ENCODE measurements at places on chromosomes 1 and 21.

- no peak for DNase-seq
These were observed 72.7 kb downstream of the FBXO2 start for GRCh38 chr1:11581445-11581991.

DNA sequence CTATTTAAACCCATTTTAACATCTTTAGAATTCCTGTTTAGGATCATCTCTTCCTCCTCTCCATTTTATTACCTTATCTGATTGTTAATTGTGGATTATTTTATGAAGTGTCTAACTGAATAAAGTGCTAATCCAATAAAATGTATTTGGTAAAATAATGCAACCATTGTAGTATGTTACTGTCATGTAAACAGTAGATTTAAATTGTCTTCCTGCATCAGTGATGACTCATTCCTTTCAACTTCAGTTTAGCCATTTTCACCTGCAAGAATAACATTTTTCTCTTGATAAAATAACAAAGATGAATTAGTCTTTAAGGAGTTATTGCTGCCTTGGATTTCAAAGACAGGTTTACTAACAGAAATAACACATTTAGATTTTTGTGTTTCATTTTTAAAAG lies 5.4 kb downstream of the PPP2R5A start:
- DNase-seq, result no peak

DNA sequence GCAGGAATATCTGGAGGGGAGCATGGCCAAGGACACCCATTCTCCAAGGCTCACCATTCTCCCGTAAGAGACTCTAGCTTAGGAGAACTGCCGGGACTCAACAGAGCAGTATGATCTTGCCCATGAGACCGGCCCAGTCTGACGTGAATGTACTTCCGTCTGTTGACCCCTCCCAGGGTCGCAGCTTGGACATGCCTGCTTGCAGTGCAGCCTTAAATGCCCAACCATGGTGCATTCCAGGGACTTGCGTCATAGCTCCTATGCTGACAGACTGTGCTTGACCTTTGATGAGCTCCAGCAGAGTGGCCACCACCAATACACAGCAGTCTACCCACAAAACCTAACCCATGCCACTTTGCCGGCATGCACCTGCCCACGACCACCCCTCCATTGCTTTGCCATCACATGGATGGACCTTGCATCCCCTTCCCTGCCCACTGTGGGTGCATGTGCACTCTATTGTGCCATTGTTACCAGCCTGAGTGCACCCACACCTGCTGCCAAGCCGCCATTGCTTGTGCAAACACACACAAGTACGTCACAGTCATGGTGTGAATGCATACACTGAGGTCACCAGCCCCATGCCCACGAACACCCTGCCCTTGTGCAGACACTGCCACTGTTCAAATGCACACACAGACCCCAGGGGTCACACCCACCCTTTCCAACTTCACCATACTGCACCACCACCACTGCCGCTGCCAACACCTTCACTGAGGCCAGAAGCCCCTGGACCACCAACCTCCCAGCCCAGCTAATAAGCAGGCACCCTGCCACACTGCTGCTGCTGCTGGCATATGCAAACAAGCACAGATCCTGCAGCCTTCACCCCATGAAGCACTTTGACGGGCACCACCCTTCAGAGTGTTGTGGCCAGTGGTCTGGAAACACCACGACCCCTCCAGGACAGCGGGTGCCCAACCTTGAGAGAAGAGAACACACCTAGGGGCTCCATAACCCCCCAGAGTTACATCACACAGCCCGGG lies 1141.3 kb downstream of the BRINP3 start:
- DNase-seq, result no peak

GRCh38 chr1:157803851-157804250 lies 16.1 kb downstream of the FCRL1 start:
- DNase-seq, result no peak

- DNase-seq, result no peak
These were observed 41.4 kb downstream of the NOS1AP start for GRCh38 chr1:162110910-162111309.

DNA sequence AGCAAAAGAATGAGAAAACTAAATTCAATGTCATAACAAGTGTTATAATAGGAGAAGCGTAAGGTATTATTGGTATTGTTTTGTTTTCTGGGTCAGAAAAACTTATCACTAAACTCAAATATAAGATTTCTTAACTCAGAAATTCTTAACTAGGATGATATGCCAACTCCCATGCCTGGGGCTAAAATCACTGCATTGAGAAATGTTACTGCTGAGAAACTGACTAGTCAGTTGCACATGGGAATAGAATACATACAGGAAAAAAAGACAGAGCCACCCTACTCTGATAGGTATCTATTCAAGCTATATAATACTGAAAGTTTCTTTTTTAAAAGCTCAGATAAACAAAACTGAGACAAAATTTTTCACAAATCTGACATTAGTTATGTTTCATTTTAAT lies 56.3 kb downstream of the PRPF38A start:
- DNase-seq, result no peak

DNA sequence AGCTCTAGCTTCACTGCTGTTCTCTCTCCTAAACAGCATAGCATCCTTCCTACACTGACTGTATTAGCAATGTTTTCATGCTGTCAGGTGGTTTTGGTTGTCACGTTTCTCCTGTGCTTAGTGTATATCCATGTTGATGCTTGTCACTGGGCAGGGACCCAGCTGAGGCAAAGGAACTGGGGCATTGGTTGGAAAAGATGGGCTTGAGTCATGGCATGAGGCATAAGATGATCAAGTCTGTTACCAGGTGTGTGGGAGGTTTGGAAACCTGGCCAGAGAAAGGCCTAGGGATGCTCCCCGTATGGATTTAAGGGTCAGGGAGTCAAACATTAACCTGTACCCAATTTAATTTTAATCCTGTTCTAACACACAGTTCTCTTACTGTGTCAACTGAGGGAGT lies 69.6 kb downstream of the OSBPL9 start:
- no peak for DNase-seq

- DNase-seq, result no peak
These were observed 152.2 kb upstream of the RUNX1 start for GRCh38 chr21:35201288-35201687.

DNA sequence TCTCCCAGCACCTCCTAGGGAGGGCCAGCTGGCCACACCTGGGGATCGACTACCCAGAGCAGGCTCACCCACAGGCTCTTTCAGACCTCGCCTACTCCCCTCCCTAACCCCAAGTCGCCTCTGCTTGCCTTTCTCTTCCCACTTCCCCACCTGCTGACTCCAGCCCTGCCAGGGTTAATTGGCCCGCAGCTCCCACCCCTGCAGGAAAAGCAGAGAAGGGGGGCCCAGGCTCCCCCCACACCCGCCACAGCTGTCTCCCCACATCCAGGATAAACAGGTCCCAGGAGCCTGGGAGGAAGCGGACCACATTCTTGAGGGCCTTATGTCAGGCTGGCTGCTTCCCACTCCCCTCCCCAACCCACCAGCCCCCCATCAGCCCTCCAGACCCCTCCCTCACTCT lies 45.0 kb downstream of the TAS1R2 start:
- no peak for DNase-seq

DNA sequence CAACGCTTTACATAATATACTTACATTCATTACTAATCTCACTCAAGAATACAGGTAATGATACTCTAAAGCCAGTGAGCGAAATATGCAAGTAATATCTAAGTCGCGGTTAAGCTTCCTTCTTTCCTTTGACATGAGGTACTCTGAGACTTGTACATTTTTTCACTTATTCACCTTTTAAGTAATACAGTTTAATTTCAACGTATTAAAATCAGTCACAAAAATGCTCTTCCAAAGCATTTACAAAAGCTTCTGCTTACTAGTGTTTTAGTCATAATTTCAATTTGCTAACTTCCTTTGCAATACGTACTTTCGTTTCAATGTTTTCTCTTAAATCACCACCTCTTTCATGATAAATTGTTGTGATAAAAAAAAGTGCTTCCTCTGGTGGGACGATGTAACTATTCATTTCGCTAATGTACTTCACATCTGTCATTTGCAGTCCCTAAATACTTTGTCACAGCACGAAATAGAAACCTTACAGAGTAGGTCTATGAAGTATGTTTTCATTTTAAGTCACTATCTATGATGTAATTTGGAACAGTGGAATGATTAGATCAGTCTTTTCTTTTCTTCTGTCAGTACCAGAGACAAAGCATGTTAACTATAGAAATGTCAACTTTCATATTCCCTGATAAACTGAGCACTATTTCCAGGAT lies 34.0 kb upstream of the ADGRL4 start:
- no peak for DNase-seq

DNA sequence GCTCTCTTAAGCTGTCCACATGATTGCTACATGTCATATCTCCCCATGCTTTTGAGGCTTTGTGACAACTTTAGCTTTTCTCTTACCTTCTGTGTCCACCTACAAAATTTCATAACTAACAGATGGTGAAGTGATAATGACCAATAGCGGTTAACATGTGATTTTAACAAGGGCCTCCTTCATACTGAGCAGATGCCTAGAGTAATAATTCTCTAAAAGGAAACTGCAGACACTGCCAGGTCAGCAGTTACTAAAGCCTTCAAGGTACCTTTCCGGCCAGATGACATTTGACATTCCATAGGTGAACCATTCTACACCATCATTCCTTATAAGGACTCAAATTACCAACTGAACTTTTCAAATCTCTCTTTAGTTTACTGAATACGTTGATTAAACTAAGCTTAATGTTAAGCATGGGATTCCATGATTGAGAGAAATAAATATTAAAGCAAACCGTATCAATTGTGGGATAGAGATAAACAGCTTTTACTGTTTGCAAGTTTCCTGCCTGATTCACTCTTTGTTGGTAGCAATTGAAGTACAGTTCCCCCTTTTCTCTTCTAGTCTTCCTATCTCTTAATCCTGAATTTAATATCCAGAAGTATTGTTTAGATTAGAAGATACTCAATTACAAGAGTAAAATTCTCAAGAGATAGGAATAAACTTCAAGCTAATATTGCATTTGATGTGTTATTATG lies 205.1 kb downstream of the PLA2G4A start:
- DNase-seq, result no peak

DNA sequence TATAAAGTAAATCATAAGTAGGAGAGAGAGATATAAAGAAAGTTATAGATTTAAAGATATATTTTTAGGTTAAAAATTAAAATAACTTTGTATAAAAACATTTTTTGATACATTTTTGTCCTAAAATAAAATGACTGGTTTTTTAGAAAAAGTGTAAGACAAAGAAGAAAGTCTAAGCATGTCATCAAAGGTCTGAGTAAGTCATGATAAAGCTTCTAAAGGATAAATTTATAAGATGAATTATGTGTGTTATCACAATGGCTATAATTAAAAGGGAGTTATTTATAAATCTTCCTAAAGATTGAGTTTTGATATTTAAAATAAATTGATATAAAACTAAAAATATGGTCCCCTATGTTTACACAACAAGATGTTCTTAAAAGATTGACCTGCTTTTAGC lies 370.9 kb downstream of the PTPRU start:
- DNase-seq, result no peak

GRCh38 chr1:177021687-177022086 lies 142.8 kb downstream of the ASTN1 start:
- DNase-seq, result no peak

GRCh38 chr1:72006092-72006491 lies 276.2 kb downstream of the NEGR1 start:
- DNase-seq, result no peak

GRCh38 chr1:12475101-12475500 lies 142.9 kb downstream of the DHRS3 start:
- no peak for DNase-seq

DNA sequence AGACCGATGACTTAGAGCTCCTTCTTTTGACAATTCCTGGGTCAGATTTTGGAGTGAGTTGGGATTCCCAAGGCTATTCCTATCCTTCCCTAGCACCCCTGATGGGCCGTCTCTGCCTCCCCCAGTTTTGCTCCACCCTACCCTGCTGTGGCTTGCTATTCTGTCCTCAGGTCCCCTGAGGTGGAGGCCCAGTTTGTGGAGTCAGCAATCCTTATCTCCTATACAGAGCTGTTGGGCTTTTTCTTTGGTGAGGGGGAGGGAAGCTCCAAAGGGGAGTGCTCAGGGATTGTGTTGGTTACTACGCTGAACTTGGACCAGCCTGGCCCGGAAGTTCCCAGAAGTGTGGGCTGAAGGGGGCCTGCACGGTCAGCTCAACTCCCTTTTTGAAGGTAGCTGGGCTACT lies 7.6 kb downstream of the SESN2 start:
- no peak for DNase-seq

GRCh38 chr1:70966018-70966638 lies 81.5 kb downstream of the PTGER3 start:
- no peak for DNase-seq

DNA sequence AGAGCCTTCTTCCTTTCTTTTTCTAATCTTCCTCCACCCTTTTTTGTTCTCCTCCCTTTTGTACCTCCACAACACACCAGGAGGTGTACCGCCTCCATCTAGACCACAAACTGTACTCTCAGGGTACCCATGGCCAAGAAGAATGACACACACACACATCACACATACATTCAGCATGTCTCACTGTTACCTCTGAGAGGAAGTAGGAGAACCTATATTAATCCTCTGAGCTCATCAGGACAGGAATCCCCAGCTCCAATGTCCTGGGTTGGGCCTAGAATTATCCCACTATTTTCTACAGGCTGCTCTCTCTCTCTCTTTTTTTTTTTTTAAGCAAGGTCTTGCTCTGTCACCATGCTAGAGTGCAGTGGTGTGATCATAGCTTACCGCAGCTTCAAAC lies 36.7 kb downstream of the ATP2B4 start:
- no peak for DNase-seq

DNA sequence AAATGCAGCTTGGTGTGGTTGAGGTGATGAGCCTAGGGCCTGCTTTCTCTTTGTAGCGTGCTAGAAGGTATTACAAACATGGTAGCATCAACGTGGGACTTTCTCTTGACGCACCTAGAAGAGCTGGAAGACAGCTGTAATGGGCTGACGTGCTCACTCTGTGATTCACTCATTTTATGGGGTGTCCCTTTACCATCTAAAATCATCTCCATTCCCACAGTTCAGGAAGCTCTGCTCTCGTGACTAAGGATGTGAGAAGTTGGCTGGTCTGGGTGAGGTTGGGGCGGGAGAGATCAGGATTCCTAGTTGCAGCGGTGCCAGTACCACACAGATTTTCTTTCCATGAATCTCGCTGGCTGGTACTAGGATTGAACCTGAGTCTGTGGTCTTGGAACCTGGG lies 4.2 kb downstream of the HTR6 start:
- DNase-seq, result no peak

- DNase-seq, result no peak
These were observed 140.5 kb downstream of the TIAM1 start for GRCh38 chr21:31203431-31204054.

DNA sequence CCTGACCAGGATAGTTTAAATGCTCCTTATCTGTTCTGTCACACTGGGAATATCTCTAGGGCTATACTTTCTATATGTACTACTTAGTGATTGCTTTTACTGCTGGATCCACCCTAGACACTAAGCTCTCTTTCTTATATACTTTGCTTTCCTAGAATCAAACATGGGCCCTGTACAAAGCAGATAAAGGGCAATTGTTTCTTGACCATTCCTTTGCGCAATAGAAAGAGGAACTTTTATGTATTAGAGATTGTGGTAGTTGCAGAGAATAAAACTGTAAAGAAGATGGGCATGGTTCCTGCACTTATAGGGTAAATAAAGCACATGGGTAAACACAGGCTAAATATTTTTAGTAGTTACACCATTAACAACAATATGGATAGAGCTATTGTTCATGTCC lies 58.8 kb downstream of the ATP6V1G3 start:
- DNase-seq, result no peak

GRCh38 chr1:214329470-214330220 lies 48.7 kb downstream of the SMYD2 start:
- no peak for DNase-seq
